ENCODE measurements at places on chromosomes 6 and 20.

- peak; percentile 79 for DNase-seq
Observed at GRCh38 chr6:130365166-130366106, at the start of gene TMEM200A. Gene TMEM200A (plus strand): TSS chr6:130366017. CDS start chr6:130440423, 74,406 bp downstream.

DNA sequence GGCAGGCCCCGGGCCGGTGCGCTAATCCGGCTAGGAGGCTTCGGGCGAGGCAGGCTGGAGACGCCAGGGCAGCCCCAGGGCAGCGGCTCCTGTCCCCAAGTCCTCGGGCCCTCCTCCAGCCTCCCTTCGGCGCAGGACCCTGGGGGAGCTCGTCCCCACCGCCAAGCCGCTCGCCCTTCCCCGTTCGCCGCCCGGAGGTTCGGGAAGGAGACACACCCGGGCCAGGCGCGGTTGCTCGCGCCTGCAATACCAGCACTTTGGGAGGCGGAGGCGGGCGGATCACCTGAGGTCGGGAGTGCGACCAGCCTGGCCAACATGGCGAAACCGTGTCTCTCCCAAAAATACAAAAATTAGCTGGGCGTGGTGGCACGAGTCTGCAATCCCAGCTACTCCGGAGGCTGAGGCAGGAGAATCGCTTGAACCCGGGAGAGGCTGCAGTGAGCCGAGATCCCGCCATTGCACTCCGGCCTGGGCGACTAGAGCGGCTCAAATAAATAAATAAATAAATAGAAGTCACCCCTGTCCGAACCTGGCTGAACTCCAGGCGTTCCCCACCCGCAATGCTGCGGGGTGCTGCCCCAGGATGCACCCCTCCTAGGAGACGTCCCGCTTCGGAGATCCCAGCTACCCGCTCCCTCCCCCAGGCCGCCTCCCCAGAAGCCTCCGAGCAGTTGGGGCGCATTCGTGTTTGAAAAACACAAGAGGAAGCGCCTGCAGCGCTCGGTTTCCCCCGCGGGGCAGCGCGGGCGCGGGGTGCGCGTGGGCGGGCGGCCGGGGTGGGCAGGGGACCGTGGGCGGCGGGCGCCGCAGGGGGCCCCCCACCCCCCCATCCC lies 27.5 kb downstream of the SERPINB9 start:
- peak; percentile 65 for DNase-seq

- peak; percentile 57 for DNase-seq
Observed at GRCh38 chr6:137728386-137729349, 138.4 kb upstream of the TNFAIP3 start.

GRCh38 chr6:43433148-43433547 lies 5.8 kb downstream of the ABCC10 start:
- DNase-seq = no peak

- no peak for DNase-seq
Observed at GRCh38 chr20:8807480-8808201, 261.2 kb upstream of the PLCB4 start.
